Forelimb muscle (tissue), 1 donor: ENCODE measurements at places on chromosomes 7 and 10. TPM values are rescaled to one million over a fixed set of nuclear protein-coding genes. Genes with fewer than 3 reads are reported as not detected.

The FFAR4 gene
- 0.04 TPM for polyA plus RNA-seq

The STEAP1 gene
- 1.5 TPM for polyA plus RNA-seq

The SKIDA1 gene
- 2.1 TPM for polyA plus RNA-seq

The LOXL4 gene
- polyA plus RNA-seq, result 9.5 TPM

The PTER gene
- 6.4 TPM for polyA plus RNA-seq

The GOLGA7B gene
- polyA plus RNA-seq, result 0.06 TPM

The C10orf105 gene
- 0.06 TPM for polyA plus RNA-seq

The POLR2J2 gene
- 2.7 TPM for polyA plus RNA-seq

The FAM25C gene
- not detected for polyA plus RNA-seq

The ENKUR gene
- 0.22 TPM for polyA plus RNA-seq

The PITRM1 gene
- polyA plus RNA-seq, result 65.7 TPM

- no peak for DNase-seq
These were observed 26.6 kb downstream of the DGKI start for GRCh38 chr7:137820156-137820555.

DNA sequence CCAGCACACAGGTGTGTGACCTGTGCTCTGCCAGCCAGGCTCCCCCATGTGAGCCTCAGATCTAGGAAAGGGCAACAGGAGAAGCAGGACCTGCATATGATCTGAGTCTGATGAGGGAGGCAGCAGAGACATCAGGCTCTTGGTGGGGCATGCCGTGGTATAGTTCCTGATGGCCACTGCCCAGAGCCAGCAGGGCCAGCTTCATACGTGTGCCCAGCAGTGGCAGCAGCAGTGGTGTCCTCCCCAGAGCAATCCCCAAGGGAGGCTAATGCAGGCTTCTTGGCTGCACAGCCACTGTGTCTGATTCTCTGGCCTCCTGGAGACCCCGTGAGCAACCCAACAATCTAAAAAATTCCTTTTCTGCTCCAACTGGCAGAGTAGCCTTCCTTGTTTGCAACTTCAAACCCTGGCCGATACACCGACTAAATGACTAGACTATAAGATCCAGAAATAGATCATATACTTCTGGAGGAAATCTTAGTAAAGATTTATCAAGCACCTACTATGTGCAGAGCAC lies 230.6 kb upstream of the ZMIZ1 start:
- DNase-seq, result no peak

- no peak for DNase-seq
These were observed 163.8 kb upstream of the PRSS1 start for GRCh38 chr7:142585425-142585824.

DNA sequence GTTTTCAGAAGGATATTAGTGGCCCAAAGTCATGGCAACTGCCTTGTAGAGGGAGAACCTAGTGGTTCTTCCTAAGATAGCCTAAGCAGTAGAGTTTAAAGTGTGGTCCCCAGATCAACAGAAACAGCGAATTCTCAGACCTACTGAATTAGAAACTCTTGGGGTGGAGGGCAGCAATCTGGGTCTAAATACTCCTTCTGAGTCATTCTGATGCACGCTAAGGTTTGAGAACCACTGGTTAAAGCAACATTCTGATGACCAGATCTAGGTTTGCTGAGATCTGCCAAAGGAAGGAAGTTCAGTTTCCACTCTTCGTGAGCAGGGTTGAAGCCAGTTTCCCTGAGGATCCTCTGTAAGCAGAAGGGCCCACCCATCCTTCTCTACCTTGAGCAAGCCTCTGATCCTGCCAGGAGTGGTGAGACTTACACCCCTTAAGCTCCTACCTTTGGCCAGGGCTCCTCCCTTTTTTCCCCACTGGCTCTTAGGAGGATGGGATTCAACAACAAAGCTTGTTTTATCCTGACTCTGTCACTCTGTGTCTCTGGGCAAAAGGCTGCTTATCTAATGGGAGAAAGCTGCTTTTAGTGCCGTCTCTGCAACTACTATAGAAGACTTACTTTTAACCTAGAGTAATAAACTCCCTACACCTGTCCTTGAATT lies 26.8 kb upstream of the TRUB1 start:
- no peak for DNase-seq

DNA sequence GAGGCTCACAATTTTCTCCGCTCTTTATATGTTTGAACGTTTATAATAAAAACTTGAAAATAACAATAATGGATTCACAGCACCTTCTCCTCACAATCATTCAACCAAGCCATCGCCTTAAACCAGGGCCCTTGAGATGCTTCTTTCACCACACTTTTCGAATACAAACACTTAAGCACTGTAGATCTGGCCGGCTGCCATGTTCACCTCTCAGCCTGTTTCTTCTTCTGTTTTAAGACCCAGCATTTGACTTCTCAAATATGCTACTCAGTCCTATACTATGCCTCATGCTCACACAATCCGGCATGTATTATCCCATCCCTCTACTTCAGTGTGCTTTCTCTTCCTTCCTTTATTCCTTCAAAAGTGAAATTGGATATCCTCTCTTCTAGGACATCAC lies 280.6 kb downstream of the TFEC start:
- no peak for DNase-seq

- DNase-seq, result no peak
These were observed 132.8 kb downstream of the PTPN20 start for GRCh38 chr10:47043928-47044538.

GRCh38 chr7:19754521-19755116 lies 18.8 kb downstream of the TMEM196 start:
- DNase-seq, result no peak

GRCh38 chr10:17255512-17255911 lies 27.5 kb downstream of the VIM start:
- no peak for DNase-seq

DNA sequence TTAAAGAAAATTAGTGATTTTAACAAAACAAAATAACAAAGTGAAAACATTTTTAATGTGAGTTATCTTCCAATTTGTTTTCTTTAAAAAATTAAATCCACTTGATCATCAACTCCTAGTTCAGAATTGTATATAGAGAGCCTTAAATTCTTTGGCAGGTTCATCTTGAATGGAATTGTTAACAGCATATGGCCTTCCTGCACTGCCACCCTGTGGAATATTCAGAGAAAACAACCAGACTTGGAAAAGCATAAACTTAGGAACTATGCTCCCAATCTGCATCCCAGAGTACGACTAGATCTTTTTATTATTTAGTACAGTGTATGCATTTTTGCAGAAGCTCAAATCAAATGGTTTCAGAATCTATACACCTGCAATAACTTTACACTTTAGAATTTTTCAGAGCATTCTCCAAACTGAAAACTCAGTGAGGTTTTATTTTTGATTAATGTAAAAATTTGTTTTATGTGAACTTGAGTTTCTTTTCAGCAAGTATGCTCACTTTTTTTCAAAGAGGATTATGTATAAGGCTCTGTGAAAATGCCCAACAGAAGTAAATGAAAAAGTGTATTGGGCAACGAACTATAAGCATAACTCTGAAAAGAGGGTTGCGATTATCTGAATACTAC lies 44.9 kb upstream of the ANK3 start:
- peak; percentile 46 for DNase-seq

GRCh38 chr7:141178486-141179135 lies 104.7 kb downstream of the TMEM178B start:
- no peak for DNase-seq

- no peak for DNase-seq
These were observed 8.7 kb downstream of the ATP6V0E2 start for GRCh38 chr7:149882248-149883047.

GRCh38 chr7:70415179-70415972 lies 716.6 kb upstream of the GALNT17 start:
- DNase-seq, result no peak

DNA sequence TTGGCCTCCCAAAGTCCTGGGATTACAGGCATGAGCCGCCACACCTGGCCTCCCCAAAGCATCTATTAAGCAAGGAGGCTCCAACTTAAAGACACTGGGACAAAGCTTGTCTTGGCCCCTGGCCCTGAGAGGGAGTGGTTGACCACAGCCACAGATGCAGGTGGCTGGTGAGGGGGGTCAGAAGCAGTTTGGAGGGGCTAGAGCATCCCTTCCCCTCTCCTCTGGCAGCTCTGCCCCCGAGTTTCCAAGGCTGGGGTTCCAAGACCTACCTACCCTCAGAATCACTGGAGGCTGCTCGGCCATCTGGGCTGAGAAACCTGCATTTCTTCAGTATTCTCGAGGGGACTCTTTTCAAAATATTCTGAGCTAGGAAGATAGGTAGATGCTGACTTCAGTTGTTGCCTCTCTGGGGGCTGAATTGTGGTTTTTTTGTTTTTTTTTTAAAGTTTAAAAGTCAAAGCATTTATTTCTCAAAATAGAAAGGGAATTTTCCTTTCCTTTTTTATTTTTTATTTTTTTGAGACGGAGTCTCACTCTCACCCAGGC lies 32.6 kb downstream of the DDIT4 start:
- DNase-seq, result no peak

DNA sequence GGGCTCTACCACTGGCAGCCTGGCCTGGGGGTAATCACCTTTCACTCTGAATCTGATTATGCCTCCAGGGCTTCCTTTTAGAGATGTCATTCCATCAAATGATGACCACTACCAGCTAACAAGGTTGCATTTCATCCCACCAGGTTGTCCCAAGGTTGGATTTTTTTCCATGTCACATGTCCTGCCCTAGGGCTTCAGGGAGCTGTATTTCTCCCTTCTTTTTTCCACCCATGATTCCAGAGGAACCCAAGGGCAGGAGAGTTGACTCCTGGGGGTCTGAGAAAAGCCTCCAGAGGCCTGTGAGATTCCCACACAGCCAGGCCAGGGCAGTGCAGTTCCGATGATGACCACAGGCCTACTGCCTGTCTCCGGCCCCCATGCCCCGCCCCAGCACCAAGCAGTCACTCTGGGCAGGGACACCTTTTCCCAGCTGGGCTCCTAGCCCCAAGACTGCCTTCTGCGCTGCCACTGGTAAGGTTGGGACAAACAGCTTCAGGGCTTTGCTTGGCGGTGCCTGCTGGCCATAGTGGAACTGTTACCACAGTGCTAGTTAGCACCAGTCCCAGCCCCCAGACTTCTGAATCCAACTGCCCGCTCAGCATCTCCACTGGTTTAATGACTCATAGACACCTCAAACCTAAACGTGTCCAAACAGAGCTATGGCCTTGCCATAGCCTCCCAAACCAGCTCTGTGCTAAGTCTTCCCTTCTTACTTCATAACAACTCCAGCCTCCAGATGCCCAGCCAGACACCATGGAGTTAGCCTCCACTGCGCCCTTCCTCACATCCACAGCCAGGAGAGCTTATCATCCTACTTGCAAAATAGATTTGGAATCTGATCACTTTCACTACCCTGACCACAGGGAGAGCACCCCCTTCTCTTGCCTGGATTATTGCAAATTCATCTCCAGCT lies 133.7 kb downstream of the ARHGAP22 start:
- no peak for DNase-seq

GRCh38 chr7:22698767-22699166 lies 28.2 kb upstream of the IL6 start:
- no peak for DNase-seq

GRCh38 chr7:145016068-145016467 lies 180.2 kb upstream of the TPK1 start:
- no peak for DNase-seq

GRCh38 chr7:149006345-149006725 lies 22.0 kb downstream of the PDIA4 start:
- DNase-seq, result no peak

DNA sequence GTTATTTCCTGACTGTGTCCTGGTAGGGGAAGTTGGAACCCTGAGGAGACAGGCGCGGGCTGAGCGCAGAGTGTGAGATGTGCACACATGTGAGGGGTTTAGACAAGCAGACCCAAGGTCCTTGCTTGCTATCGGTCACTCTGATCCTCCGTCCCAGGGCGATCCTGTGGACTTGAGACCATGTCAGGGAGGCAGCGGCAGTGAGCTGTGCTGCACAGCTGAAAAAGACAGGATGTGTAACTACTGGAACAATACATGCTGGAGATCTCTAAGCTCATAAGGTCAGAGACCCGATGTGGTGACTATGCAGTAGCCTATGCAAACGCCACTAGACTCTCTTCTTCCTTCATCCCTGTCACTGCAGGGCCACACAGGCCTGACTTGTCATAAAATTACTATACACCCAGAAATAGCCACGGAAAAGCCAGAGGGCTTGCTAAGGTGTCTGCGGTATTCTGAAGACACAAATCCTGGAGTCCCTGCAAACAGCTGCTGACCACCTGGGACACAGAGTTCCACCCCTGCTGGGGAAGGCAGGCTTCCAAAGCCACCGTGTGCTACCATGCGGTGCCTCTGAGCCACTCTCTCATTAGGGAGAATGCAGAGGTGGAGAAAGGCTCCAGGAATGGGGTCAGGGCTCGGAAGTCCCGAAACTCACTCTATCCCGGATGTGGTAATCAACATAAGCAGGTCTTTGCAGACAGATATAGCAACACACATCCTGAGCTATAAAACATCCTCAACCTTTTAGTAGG lies 91.1 kb upstream of the DDC start:
- DNase-seq, result no peak

DNA sequence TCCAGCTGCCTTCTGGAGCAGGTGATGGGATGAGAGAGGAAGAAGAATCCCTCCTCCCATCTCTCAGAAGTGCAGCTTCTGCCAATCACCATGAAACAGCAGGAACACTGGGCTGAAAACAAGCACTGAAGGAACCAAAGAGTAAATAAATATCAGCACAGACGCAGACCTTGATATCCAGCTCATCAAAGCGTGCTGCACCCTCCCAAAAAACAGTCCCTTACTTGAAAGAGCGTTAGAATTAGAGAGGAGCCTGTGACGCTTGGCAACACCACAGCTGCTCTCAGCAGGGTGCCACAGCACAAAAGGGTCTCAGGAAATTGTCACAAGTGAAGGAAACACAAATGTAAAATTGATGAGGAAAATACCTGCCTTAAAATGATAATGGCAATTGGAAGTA lies 39.5 kb downstream of the KLF6 start:
- DNase-seq, result no peak

DNA sequence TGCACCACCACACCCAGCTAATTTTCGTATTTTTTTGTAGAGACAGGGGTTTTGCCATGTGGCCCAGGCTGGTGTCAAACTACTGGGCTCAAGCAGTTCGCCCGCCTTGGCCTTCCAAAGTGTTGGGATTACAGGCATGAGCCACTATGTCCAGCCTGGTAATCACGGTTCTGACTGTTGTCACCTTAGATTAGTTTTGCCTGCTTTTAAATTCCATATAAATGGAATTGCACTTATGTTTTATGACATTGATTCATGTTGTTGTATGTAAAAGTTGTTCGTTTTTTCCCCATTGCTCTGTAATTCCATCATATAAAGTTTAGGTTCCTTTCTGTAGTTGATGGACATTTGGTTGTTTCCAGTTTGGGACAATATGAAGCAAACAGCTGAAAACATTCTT lies 106.0 kb downstream of the CAMK1D start:
- DNase-seq, result no peak

- DNase-seq, result no peak
These were observed 105.3 kb downstream of the LRRC18 start for GRCh38 chr10:48834189-48834965.

DNA sequence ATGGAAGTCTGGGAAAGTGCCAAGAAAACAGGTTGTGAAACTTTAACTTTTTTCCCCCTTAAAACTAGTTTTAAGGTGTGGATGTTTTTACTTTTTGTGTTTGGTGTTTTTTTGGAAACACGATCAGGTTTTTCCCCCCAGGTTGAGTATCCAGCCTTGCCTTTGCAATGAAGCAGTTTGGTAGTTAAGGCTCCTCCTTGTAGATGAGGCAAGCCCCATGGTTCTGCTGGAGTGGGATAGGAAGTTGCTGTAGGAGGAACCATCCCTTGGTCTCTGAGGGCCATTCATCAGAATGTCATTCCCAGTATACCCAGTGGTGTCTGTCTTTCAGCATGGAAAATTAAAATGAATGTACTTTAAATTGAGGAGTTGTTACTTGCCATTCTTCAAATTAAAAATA lies 2.7 kb downstream of the CUL1 start:
- no peak for DNase-seq
